ENCODE measurements at places on chromosomes 5 and 9.

GRCh38 chr5:65928860-65929259, 2.5 kb downstream of the ERBIN start:
- no peak for DNase-seq

- no peak for DNase-seq
Measured at GRCh38 chr5:123150089-123150488, 61.0 kb downstream of the PRDM6 start.

DNA sequence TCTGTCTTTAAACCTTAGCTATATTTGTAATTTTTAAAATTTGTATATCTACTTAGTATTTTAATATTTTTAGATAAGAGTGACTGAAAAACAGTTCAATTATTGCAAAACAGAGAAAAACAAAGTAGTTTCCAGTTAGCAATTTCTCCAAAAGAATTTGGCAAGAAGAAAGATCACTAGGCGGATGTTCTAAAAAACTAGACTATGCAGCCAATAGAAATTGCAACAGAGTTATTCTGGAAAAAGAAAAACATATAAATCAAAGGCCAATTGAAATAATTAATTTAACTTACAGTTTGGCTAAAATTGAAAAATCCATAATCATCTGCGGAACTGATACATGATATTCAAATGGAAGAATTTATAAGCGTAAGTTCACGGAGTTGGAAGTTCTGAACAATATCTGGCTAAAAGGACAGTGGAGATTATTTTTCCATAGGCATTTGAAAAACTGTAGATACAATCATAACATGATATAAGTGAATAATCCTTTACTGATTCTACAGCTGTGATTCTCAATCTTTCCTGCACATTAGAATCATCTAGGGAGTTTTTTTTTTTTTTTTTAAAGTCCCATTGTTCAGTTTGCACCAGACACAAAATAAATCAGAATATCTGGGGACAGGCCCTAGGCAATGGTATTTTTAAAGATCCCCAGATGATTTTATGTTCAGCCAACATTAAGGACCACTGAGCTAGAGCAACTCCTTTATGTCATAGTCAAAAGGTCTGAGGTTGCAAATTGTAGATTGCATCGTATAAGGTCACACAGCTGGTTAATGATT, 605.1 kb upstream of the DAB2 start:
- no peak for DNase-seq

DNA sequence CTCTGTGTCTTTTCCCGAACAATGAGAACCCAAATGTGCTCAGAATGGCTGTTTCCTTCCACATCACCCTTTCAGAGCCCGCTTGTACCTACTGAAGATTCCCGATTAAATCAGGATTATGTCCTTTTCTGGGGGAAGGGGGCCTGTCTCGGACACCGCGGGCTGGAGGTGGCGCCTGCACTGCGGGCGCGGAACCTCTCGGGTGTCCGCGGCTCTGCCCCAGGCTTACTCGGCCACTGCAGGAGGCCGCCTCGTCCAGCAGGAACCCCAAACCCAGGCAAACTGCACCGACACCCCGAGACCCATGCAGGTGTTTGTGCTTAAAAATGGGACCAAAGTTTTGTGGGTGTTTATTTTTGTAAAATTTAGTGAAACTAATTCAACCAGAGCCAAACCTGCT, 8.6 kb upstream of the TMEM250 start:
- no peak for DNase-seq

GRCh38 chr9:110626101-110626829, 42.3 kb upstream of the MUSK start:
- DNase-seq, result peak; percentile 30

- peak; percentile 82 for DNase-seq
Measured at GRCh38 chr5:71830681-71831539, 111.8 kb downstream of the CARTPT start.

DNA sequence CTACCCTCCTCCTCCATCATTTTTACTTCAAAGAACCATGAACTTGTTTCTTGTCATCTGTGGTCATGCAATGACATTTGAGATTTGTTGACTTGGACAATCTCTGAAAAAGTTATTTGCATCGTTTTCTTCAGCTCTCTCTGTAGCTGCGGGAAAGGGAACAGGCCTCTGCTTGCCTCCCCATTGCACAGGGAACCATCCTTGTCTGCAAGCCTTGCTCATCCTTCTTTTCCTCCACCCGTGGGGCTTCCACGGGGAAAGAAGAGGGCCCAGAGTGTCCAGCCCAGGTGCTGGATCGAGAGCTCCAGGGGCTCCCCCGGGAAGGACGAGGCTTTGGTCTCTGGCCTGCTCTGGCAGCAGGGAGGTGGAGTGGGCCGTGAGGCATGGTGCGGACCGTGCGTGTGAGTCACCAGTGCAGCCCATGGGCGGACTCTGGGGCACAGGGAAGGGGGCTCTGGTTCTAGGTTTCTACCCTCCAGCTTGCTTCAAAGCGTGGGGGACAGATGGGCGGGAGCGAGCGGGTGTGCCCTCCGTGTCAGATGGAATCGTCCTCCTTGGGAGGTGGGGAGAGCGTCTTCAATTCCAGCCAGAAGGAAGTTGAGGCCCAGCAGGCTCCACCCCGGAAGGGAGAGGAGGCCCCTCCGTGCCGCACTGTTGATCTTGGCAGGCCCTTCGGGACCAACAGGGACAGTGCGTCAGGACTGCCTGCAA, 6.0 kb upstream of the IRX4 start:
- no peak for DNase-seq

DNA sequence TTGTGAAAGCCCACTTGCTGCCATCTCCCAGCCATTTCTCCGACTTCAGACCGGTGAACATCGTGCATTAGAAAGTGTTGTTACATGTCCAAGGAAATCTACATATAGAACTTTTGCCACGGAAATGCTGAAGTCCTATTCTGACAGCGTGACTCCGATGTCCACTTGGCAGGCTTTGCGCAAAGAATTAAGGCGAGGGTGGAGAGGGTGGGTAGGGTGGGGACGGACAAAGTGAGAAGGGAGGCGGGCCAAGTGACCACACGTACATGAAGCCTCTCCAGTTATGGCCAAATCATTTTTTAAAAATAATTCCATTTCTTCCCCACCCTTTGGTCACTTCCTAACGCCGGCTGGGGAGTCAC, 460 bp upstream of the ACO1 start:
- DNase-seq, result no peak

GRCh38 chr9:100294806-100295205, 57.9 kb downstream of the TEX10 start:
- DNase-seq, result no peak

DNA sequence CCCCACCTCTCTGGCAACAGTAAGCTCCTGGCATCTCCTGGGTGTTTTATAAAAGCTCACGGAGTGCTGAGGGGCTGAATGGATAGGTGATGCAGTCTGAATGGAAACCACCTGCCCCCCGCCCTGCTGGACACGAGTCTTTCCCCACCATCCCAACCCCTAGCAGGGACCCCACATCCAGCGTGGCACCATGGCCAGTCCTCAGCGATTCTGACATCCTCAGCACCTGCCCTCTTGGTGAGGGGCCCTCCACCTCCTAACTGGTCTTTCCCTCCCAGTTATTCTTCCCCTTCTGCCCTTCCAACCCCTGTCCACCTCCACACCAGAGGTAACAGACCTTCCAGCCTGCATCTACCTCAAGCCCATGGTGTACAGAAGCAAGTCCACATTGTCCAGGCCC, 38.7 kb upstream of the GABBR2 start:
- DNase-seq, result no peak

DNA sequence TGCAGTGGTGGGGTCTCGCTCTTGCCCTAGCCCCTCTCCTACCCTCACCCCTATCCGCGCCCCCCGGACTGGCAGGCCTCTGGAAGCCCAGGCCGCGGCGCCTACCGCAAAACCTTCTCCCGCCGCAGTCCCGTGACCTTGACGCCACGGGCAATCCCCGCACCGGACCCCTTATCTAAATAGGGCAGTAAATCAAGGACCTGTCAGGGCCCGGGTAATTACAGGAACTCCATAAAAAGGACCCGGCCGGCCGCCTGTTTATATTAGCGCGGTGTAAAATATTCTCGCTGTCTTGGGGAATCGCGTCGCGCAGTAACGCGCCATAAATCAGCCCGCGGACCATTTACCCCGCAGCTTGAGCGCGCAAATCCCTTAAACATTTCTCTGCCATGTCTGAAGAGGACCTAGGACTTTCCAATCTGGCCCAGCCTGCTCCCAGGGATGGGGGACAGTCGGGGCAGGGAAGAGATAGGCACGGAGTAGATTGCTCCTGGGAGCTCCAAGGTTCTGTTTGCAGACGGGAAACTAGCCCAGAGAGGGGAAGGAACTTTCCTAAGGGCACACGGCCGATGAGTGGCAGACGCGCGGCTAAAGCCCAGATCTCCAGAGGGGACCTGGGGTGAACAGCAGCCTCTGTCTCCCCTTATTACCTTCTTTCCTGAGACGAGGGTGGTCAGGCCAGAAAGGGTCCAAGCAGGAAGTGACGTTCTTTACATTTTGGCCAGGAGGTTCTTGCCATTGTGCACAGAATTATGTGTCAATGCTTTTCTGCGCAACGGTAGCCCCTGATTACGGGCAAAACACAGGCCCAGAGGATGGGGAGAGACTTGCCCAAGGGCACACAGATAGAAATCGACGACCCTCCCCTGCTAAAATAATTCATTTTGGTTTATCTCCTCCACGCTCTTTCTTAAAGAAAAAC, 4.8 kb upstream of the HAND1 start:
- no peak for DNase-seq

DNA sequence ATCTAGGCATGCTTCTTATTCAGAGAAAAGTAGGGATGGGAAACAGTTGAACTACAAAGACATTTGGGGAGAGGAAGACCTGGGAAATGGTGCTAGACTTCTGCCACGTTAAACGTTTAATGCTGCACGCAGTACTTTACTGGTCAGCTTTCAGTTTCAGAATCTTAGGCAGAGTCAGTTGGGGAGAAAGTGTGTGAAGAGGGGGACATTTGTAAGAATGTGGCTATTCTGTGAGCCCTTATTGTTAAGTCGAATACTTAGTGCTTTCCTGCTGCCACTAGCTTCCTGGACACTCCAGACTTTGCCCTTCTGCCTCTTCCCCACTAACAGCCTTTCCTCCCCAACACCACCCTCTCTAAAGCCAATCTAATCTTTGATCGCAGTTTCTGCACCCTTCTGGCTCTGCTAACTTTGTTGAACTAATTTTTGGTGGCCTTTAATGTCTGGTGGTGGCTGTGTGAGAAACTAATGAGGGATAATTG, 6.1 kb downstream of the CYSTM1 start:
- DNase-seq, result no peak

DNA sequence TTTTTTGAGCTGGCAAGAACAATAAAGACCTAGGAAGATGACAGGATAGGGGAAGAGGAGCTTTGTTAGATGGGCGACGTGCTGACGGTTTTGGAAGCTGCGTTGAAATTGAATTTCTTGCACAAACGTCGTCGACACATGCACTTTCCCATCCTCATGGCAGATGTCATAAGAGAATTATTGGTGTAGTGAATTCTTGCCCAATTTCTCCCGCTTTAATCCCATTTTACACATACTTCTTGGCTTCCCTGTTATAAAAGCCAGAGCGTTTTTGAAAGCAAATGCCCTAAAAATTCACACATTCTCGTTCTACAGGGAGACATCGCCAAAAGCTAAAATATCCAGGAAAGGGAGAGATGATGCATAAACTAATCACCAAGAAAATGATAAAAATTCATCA, 109.8 kb upstream of the DAP start:
- no peak for DNase-seq

DNA sequence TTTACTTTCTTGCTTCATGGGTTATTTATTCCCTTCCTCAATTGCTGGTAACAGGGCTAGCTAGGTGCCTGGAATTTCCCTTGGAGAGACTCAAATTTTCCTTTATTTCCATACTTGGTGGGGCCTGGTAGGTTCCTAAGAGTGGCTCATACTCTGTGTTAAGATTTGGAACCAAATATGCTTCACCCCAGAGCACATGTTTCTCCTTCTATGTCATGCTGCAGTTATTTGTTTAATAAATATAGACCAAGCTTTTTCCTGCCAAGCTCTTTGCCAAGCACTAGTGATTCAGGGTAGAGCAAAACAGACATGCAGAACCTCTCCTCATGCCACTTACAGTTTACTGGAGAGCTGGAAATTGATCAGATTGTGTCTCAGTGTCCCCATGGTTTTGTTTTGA, 290.3 kb upstream of the SGCD start:
- DNase-seq, result peak; percentile 68

GRCh38 chr5:142886211-142886610, 116.0 kb downstream of the ARHGAP26 start:
- no peak for DNase-seq

GRCh38 chr5:58261605-58262004, 198.3 kb downstream of the PLK2 start:
- no peak for DNase-seq

DNA sequence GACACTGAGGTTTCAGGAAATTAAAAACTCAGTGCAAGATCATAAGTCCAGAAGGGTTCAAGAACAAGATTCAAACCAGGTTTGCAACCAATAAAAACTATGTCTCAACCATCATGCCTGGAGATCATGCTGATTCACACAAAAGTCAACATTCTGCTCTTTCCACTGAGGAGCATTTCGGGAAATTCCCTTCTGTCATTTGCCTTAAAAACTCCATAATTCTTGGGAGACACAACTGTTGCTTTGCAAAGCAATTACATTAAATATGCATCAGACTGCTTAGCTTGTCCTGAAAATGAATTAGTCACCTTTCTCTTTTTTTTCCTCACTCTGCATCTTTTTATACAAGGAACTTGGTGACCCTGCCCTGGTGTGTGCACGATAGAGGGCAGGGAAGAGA, 275.9 kb upstream of the ZNF462 start:
- DNase-seq, result no peak

DNA sequence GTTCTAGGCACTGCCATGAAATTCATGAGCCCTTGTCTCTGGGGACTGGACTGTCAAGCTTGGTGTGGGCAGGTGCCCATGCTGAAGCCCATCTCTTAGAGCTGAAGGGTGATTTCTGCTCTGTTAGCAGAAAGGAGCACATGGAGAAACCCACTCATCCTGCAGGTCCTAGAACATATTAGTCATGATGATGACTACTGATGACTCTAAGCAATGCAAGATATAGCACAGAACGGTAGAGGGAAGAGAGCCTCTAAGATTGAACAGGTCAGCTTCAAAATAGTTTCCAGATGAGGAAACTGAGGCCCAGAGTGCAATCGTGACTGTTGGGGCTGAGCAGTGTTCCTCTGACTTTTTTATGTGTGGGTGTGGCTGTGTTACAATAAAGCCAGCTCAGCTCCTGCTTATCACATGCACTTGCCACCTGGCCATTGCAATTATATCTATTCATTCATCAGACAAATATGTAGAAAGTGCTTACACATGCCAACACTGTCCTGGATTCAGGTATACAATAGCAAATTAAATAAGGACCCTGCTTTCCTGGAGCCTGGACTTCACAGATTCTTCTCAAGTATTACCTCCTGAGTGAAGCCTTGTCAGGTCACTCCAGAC, 140.2 kb upstream of the BRINP1 start:
- DNase-seq, result no peak

- DNase-seq, result no peak
Measured at GRCh38 chr5:13408616-13409015, 535.9 kb downstream of the DNAH5 start.

- DNase-seq, result no peak
Measured at GRCh38 chr9:83633255-83633654, 10.3 kb downstream of the IDNK start.

- DNase-seq, result no peak
Measured at GRCh38 chr9:82412586-82413305, 424.2 kb downstream of the SPATA31D1 start.

GRCh38 chr5:150224483-150225027, 34.7 kb downstream of the SLC6A7 start:
- DNase-seq, result peak; percentile 42

All from AG08396 (cell line).